Activated effector memory CD4-positive, alpha-beta T cell treated with Interleukin-2 at 50 U/mL for 16 hours (primary cell): ENCODE measurements at places on chromosomes 5 and 9.

GRCh38 chr9:130500340-130501180 is 55.8 kb downstream of the ASS1 start:
- no peak for DNase-seq

GRCh38 chr5:106940986-106941385 is 729.8 kb downstream of the EFNA5 start:
- DNase-seq = no peak

GRCh38 chr9:137095664-137096517 is 9.1 kb downstream of the MAN1B1 start:
- DNase-seq = peak; percentile 80

- DNase-seq = no peak
Observed at GRCh38 chr9:120701248-120701647, 13.0 kb downstream of the MEGF9 start.
